ENCODE measurements at places on chromosomes 6 and 20. TPM values are rescaled to one million over a fixed set of nuclear protein-coding genes. Genes with fewer than 3 reads are reported as not detected.

The ARMH2 gene
- 1.4 TPM for total RNA-seq

The HDGFL1 gene
- total RNA-seq = not detected

The ABHD16B gene
- not detected for total RNA-seq

The TRIM40 gene
- not detected for total RNA-seq

The NKAIN2 gene
- total RNA-seq = not detected

The UBD gene
- total RNA-seq = 0.61 TPM

The HUS1B gene
- 1.4 TPM for total RNA-seq

The SLC22A16 gene
- 0.18 TPM for total RNA-seq

Measured in T-helper 2 cell treated with Interferon-gamma antibody and Interleukin-4, amounts not matched to agents 100 ng/mL and 5 ng/mL, for 36 hours (primary cell).